ENCODE measurements at places on chromosomes 7 and 10.

GRCh38 chr7:27122077-27122910 is 8.3 kb downstream of the HOXA4 start:
- peak; percentile 3 for DNase-seq

- DNase-seq: peak; percentile 69
Measured at GRCh38 chr10:133274751-133275683, 1.7 kb downstream of the ADAM8 start.

DNA sequence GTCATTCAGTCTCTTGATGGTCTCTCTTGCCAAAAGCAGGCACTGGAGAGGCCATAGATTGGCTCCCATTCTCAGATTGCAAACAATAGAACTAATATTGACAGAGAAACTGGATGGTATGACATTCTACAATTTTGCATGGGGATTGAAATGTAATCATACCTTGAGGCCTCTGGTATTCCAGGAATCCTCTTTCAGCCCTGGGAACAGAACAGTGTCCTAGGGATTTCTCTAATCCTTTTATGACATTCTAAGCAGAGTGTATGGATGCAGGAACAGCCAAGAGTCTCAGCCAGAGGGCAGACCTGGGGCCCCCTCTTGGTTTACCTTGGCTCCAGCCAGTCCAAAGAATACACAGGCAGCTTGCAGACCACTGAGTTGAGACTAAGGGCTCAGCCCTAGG is 206.4 kb downstream of the KCNMA1 start:
- DNase-seq: no peak

DNA sequence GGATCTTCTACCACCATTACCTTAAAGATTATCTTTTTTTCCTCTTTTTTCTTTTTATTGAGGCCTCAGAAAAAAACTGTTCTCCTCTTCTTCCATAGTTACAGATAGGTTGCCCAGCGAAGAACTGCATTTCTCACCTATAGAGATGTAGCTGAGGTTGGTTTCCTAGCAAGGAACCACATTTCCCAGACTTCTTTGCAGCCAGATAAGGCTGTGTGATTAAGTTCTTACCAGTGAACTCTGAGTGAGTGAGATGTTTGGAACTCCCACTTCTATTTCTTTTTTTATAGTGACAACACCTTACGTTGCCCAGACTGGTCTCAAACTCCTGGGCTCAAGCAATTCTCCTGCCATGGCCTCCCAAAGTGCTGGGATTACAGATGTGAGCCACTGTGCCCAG is 5.9 kb upstream of the MCMBP start:
- DNase-seq: no peak

- DNase-seq: no peak
Measured at GRCh38 chr10:93211991-93212390, 138.3 kb downstream of the CYP26A1 start.

- DNase-seq: no peak
Measured at GRCh38 chr7:131522325-131522930, 34.0 kb downstream of the PODXL start.

DNA sequence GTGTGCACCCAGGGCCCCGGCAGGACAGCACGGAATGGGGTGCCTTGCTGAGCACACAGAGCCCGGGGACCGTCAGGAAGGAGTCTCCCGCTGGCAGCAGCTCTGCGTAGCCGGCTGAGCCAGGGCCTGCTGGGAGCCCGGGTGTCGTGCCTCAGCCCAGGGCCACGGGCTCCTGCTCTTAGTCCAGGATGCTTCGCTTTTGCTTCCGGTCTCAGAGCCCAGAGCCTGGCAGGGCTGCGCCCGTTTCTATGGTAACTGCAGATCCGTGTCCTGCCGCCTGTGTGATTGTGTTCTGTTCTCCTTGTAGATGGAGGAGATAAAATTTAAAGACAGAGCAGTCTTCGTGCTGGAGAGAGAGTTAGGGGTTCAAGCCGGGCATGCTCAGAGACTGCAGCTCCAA is 53.7 kb upstream of the DPYSL4 start:
- DNase-seq: no peak

DNA sequence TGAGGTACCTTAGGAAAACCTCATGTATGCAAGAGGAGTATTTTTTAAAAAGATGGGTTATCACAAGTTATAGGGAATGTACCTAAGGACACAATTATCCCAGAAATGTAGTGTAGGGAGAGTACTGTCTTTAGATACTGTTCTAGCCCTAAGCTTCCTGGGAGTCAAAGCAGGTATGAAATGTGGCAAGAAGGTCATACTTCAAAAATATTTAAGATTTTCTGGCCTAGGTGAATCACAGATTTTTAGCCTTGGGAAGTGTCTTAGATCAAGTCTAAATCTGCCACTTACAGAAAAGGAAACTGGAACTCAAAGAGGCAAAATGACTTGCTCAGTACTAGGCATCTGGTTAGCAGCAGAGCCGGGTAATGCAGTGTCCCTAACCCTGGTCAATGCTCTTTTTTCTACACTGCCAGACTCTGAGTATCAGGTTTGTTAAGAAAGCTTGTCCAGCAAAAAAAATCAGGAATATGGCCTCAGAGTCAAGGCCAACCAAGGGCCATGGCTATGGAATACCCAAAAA is 13.9 kb downstream of the PIK3AP1 start:
- DNase-seq: peak; percentile 5

GRCh38 chr10:52383088-52383487 is 69.0 kb downstream of the DKK1 start:
- DNase-seq: no peak

GRCh38 chr7:51351661-51352060 is 35.1 kb upstream of the COBL start:
- no peak for DNase-seq

DNA sequence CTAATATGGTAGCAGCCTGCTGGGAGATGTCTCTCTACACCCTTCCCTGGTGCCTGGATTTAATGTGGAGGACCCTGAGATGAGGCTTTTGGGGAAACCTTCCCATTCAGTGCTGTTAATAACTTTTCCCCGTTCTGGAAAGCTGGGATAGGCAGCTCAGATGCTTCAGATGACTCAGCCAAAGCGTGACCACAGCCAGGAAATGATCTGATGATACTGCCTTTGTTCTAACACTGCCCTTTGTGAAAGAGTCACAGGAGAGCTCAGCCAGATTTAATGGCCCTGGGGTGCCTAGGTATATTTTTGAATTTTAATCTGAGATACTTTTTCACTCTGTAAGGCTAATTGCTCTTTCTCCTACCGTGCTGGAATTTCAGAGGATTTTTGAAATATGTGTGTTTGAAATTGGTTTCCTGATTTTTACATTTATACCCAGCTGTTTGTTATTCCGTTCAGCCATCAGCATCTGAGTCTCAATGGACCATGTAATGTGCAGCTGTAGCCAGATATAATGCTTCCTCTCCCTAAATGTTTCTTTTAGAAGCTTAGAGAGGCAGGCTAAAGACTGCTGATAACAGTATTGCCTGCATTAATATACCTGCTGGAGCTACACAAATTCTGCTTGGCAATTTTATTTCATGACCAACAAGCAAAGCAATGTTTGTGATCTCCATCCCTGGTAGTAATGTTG is 17.8 kb downstream of the CELF2 start:
- no peak for DNase-seq

GRCh38 chr10:120969219-120969645 is 118.1 kb downstream of the WDR11 start:
- DNase-seq: peak; percentile 92

- no peak for DNase-seq
Measured at GRCh38 chr10:74808501-74808900, 17.9 kb upstream of the KAT6B start.

DNA sequence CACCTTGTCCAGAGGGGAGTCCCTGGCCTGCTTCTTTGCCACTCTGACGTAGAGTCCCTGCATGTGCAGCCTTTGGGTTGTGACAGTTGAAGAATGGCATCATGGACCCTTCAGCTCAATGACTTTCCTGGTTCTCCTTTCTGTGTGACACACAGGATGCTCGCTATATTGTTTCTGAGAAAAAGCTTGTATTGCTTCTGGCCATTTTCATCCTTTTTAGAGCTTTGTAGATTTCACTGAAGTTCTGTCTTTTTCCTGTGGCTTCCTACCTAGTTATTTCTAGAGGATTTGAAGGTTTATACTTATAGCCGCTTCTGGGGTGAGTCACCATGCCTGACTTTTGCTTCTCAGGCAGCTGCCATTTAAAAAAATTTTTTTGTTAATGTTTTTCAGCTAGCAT is 27.0 kb downstream of the SND1 start:
- peak; percentile 74 for DNase-seq

GRCh38 chr7:27840313-27840712 is 100.4 kb downstream of the TAX1BP1 start:
- no peak for DNase-seq

DNA sequence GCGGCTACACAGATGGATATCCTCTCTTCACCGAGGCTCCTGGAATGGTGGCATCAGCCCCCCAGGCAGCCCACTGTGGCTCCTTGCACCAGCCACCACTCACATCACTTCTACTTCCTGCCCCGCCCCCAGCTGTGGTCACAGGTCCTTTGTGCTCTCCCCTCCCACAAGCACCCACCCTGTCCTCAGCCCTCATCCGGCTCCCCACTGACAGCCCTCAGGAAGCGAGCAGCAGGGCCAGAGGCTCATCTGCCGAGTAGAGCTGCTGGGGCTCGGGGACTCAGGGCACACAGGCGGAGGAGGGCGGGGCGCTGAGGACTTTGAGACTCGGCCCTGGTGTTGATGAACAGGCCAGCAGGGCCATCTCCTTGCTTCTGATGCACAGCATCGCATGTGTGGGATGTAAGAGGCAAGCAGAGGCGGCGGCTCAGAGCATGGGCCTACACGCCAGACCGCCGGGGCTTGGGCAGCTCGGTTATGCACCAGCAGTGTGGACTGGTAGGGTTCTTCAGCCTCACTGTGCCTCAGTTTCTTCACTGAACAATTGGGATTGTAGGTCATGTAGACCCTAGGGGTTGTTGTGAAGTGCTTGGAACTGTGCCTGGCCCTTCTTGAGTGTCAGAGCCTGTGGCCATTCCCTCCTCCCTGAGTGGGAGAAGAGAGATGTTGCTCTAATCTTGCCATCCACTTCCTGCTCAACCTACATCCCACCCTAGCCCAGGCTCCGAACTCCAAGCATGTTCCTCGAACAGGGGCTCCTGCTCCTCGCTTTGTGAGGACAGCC is at the start of gene PRF1:
Gene PRF1 (minus strand): TSS at position 77 of the 784 bp plus-strand sequence. CDS start 1,839 bp downstream, outside the sequence.
- DNase-seq: no peak

GRCh38 chr10:14889318-14889717 is 10.7 kb downstream of the SUV39H2 start:
- DNase-seq: peak; percentile 22

GRCh38 chr10:84632866-84633265 is 304.5 kb downstream of the CCSER2 start:
- DNase-seq: no peak

DNA sequence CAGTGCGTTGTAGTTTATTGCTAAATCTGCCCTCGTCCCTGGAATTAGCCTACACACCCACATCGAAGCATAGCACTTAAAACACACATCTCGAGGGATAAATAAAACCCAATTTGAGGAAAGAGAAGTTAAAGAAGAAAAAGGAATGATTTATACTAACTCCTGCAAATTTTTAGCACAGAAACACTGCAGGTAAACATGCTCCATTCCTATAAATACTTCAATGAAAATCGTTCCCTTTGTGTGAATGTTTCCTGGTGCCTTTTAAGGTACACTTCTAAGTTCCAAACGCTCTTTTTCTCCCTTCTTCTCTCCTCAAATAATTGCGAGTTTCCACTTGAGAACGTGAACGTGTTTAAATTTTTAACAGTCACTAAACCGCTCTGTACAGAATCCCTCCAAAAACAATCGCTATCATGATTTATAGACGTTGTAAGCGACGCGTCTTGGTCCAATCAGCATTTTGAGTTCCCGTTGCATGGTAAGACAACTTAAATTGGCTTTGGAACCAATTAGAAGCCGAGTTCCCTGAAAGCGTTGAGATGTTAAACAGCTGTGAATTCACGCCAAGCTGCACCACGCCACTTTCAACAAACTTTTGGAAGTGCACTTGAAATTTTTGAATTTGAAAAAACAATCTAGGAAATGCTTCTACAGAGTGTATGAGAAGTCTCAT is 12.5 kb upstream of the EBLN1 start:
- DNase-seq: peak; percentile 63

GRCh38 chr7:133275008-133275407 is 22.1 kb downstream of the EXOC4 start:
- no peak for DNase-seq

GRCh38 chr10:76278811-76279460 is 847.5 kb downstream of the LRMDA start:
- DNase-seq: no peak

DNA sequence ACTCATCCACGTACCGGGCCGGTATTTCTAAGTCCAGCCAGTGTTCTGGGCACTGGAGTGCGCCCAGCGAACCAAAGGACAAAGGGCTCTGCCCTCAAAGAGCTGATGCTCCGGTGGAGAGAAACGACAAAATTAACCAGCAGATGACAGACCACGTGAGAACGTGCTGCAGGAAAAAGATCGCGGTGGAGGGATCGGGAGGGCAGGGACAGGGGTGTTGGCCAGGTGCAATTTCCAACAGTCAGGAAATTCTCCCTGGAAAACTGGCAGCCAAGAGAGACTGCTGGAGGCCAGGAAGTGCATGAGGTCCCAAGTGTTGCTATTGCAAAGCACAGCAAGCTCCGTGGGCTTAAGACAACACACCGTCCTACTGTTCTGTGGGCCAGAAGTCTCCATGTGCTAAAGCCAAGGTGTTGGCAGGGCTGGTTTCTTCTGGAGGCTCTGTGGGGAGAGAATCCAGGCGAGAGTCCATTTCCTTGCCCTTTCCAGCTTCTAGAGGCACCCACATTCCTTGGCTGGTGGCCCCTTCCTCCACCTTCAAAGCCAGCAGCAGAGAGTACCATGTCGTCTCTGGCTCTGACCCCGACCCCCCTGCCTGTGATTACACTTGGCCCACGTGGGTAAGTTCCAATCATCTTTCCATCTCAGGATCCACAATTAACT is 21.3 kb upstream of the AMZ1 start:
- DNase-seq: no peak

DNA sequence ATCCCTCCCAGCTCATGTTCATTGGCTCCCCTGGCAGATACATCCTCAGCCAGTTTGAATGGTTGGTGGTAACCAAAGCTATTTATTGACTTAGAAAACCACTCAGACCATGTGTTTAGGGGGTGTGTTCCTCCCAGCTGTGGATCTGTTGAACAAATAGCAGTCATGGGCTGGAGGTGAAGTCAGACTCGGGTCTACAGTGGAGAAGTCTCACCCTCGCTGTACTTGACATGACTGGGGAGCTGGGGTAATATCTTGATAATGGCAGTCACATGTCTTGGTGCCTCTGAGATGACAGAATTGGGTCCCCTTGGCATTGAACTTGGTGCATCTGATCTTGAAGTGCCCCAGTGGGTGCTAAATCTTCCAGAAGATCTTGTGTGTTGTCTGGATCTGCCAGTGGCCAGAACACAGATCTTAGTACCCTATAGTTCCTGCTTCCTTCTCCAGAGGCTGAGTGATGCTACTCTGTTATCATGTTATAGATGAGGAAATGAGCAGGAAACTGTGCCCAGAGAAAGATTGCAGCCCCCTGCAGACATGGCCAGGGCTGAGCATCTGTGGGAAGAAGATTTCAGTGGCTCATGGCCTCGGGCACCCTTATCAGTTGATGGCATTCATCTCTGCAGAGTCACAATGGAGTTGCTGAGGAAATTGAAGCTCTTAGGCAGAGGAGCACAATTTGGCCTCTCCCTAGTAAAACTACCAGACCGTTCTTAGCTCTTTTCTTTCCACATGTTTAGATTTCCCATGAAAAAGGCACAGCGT is 50.4 kb downstream of the ADRA2A start:
- no peak for DNase-seq

Data from MV-4-11 (cell line).